ENCODE measurements at places on chromosomes 7 and 10. TPM values are rescaled to one million over a fixed set of nuclear protein-coding genes. Genes with fewer than 3 reads are reported as not detected.

The CARD11 gene
- total RNA-seq, result 1.4 TPM

The CYP26C1 gene
- not detected for total RNA-seq

The TMEM213 gene
- total RNA-seq, result 0.51 TPM

The NAT16 gene
- total RNA-seq, result not detected

The OR2A1 gene
- total RNA-seq, result 0.10 TPM

The FAM171A1 gene
- total RNA-seq, result 15.4 TPM

The SPDYE1 gene
- total RNA-seq, result not detected

The MPP7 gene
- total RNA-seq, result 14.0 TPM

The HOXA4 gene
- not detected for total RNA-seq

The AKR1D1 gene
- not detected for total RNA-seq

The GHRHR gene
- not detected for total RNA-seq

The SLC26A5 gene
- 0.21 TPM for total RNA-seq

The FLNC gene
- total RNA-seq, result 1,540 TPM

Measured in tongue (tissue), 3 donors.